WTC11 (cell line): ENCODE measurements at places on chromosomes 3 and 15. TPM values are rescaled to one million over a fixed set of nuclear protein-coding genes. Genes with fewer than 3 reads are reported as not detected.

DNA sequence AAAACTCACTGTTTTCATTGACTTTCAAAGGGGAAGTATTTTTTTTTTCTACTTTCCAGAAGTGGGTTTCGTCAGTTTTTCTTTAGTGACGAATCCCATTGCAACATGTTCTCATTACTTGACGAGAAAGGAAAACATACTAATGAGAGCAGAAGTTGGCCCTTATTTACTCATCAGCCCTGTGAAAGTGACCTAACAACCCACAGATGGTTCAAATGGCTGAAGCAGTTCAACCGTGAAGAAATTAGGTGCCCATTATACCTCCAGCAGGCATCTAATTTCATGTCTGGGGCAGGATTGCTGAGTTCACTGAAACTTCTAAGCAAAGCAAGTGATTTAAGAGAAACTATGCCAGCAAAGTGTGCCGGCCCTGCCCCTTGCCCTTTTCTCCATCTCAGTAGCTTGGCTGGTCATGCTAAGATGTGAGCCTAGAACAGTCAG, 9.0 kb downstream of the AQP9 start:
- DNase-seq: no peak

Gene CADPS
- total RNA-seq: 4.3 to 7.5 TPM (median 7.0 TPM) in 3 replicates

Gene CCDC80
- total RNA-seq: 5.0 to 10.9 TPM (median 5.2 TPM) in 3 replicates

- DNase-seq: peak; percentile 38
Observed at GRCh38 chr3:158936530-158937113, 134.8 kb downstream of the MFSD1 start.

DNA sequence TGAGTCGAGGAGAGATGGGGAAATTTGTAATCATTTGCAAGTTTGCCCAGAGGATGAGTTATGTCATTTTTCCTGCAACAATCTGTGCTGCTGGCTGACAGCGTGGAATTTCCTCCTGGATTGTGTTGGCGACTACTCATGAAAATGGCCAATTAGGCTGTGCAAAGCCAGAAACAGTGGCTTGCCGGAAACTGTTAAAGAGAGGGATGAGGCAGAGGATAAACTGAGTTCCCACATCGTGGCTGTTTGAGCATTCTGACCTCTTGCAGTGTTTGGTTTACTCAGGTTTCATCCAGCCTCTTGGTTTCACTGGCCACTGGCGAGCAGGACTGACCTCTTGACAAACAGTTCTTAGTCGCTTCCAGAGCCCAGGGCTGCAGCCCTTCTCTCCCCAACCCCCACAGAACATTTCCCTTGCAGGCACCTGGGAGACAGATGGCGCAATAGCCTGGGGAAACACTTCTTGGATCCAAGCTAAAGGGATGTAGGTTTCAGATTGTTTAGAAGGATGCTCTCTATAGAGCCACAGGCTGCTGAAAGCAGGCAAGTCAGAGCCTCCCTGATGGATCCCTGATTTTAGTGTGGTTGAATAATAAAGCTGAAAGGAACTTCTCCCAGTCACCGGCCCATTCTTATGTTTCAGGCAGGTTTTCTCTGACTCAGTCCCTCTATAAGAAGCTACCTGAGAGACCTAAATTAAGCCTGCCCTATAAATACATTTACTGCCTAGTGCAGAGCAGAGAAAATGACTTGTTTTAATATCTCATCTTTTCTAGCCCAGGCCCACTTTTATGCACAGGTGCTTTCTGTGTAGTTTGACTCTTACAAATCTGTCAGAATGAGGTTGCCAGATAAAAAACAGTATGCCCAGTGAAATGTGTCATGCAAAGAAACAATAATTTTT, 92.8 kb upstream of the UBE2E1 start:
- DNase-seq: peak; percentile 74

Gene SLC22A14
- total RNA-seq: 0.09 TPM in 1 of 3 replicates, not detected in the others

Gene SSR3
- total RNA-seq: 147 to 162 TPM (median 160 TPM) in 3 replicates

DNA sequence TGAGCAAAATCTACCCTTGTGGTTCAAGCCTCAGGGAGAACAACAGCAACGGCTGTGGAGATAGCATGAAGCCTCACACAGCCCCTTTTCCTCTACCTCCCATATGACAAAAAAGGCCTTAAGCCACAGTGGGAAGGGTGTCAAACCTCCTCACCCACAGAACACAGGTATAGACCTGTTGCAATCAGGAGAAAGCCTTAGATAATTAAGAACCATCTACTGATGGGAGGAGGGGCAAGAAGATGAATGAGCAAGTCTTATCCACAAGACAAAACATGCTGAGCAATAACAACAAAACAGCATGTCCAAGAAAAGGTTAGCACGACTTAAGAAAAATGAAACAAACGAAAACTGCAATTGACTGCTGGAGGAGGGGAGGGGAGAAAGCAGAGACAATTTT, 272.9 kb upstream of the BCHE start:
- DNase-seq: no peak

Gene ZBED2
- total RNA-seq: 0.07 to 0.16 TPM (median 0.09 TPM) in 3 replicates
